A549 (cell line): ENCODE measurements at places on chromosomes 4 and X. TPM values are rescaled to one million over a fixed set of nuclear protein-coding genes. Genes with fewer than 3 reads are reported as not detected.

Gene SORCS2
- 4.3 to 5.1 TPM (median 4.6 TPM) in 3 replicates for polyA plus RNA-seq

GRCh38 chrX:48475296-48475695 is 703 bp upstream of the FTSJ1 start:
- DNase-seq: no peak

GRCh38 chrX:16826207-16826606 is 39.9 kb downstream of the TXLNG start:
- peak; percentile 41 for DNase-seq

Gene CD38
- polyA plus RNA-seq: 7.8 to 9.1 TPM (median 8.2 TPM) in 3 replicates

DNA sequence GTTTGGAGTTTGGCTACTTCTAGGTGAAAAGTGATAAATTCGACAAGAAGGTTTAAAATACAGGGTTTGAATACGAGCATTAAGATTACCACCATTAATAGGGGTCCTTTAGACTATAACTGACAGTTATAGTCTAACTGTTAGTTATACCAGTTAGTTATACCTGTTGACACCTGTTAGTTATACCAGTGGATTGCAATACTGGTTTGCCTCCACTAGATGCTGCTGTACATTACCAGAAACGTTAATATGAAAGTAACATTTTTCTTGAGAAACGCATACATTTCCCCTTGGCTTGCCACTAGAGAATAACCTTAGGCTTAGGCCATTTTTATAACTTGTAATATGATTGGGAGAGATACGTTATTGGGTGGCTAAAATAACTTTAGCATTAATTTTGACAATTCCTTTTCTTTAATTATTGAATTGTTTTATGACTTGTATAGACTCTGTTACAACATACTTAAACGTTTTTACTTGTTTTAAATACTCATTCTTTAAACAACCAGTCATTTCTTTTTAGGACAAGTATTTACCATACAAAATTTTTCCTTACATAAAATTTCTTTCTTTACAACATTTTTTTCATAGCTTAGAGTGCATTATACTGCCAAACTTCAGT is 911.2 kb downstream of the FSTL5 start:
- DNase-seq: peak; percentile 11

- DNase-seq: no peak
Observed at GRCh38 chr4:88171206-88171605, 12.8 kb upstream of the ABCG2 start.
